Brain (organoid and tissue), 16 donors: ENCODE measurements at places on chromosomes 3 and 15. TPM values are rescaled to one million over a fixed set of nuclear protein-coding genes. Genes with fewer than 3 reads are reported as not detected.

Gene ACSBG1
- 34.7 TPM for polyA plus RNA-seq

Gene CSPG4
- 11.3 TPM for polyA plus RNA-seq

- no peak for DNase-seq
These were observed 191.1 kb downstream of the PLCH1 start for GRCh38 chr3:155553780-155554179.

DNA sequence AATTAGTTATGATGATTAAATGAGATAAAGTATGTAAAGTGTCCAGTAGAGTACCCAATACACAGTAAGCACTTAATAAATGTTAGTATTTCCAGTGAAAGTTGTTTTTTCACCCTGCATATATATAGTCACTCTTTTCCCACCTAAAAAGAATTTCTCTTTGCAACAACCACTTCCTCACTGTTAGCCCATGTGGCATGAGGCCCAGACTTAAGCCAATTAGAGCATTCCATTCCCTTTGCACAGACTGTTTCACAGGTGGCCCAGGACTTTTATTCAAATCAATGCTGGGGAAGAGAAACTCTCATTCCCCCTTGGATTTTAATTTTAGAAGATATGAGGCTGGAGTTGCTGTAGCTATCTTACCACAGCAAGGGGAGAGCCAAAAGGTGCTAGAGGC lies 3.7 kb downstream of the IFT80 start:
- DNase-seq = no peak

- DNase-seq = no peak
These were observed 39.5 kb downstream of the CD86 start for GRCh38 chr3:122094693-122095092.

DNA sequence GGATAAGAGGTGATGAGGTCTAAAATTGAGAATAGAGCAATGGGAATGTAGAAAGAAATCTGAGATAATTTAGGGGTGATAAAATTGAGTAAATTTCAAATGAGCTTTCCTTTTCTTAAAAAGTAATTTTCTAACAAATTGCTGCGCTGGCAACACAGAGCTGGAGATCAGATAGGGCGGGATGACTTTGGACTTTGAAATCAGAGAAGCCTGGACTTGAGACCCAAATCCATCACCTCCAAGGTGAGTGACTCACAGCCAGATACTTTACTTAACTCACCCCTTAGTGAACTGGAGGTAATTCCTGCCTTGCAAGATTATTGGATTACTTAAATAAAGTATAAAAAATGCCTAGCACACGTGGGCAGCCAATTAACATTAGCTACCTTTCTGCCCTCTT lies 80.8 kb downstream of the P2RY1 start:
- DNase-seq = no peak
